ENCODE measurements at places on chromosomes 2 and 18.

DNA sequence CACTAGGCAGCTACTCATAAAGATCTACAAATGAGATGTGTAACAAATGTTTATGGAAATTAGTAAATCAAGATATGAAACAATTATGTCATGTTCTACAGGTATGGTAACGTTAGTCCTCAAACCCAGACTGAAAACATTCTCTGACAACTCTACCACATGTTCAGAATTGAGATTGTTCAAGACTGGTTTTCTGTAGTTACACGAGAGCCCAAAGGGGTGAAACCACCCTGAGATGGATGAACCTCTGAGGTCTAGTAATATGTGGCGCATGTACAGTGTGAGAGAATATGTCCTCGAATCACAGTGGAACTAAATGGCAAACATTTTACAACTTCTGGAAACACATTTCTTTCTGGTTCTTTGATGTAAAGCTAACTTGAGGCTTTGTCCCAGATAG lies 614.3 kb downstream of the ZEB2 start:
- no peak for DNase-seq

GRCh38 chr18:2714140-2714539 lies 58.6 kb downstream of the SMCHD1 start:
- no peak for DNase-seq

DNA sequence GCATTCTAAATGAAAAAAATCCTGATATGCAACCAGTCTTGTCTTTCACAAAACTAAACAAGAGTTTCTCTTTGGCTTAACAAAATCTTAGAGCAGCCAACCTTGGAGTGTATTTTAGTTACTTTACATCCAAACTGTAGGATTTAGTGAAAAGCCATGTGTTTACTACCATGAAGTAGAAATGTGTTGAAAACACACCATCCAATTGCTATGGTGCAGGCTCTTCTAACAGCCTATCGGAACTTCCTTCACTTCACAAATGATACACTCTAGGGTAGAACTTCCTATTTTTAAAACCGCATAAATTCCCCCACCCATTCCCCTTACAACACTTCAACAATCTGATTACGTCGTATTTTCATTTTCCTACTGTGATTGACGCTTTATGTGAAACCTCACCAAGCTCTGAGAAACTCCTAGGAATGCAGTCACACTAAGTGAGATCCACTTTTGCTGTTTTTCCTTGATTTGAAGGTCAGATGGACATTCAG lies 74.4 kb upstream of the MAP4K4 start:
- no peak for DNase-seq

GRCh38 chr18:58476516-58477256 lies 152.2 kb downstream of the ALPK2 start:
- no peak for DNase-seq

DNA sequence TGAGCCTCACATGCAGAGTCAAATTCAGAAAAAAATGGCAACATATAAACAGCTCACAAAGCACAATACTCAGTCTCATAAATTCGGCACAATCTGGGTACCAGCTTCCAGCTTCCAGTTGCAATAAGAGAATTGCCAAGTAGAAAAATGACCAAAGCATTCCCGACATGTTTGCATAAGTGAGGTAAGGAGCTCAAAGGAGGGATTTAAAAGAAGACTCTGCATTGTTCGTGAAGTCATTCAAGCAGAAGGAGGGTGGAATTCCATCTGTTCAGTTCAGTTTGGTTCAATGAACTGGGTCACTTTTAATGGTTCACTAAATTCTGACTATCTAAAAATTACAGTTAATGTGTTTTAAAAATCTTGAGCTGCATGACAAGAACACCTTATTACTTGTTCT lies 106.7 kb upstream of the KLHL14 start:
- DNase-seq: no peak

GRCh38 chr2:228738671-228739380 lies 532.3 kb downstream of the PID1 start:
- DNase-seq: no peak

DNA sequence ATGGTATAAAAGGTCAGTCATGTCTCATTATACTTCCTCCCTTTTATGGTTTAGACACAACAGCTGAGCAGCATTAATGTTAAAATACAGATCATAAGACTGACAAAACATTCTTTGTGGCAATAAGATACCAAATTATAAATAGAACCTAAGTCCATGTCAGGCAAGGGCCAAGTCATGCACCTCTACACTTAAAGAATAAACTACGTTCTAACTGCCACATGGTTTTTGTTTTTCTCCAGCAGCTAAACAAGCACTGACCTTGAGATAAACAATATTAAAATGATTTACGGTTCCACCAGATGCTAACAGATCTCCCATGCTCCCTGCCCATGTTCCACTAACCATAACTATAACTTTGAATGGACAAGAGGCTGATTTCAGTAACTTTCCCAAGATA lies 368.6 kb upstream of the TFPI start:
- DNase-seq: no peak

- DNase-seq: no peak
These were observed 26.3 kb downstream of the KIF3C start for GRCh38 chr2:25955869-25956535.

All from RKO (cell line).